ENCODE measurements at places on chromosomes 4 and X.

DNA sequence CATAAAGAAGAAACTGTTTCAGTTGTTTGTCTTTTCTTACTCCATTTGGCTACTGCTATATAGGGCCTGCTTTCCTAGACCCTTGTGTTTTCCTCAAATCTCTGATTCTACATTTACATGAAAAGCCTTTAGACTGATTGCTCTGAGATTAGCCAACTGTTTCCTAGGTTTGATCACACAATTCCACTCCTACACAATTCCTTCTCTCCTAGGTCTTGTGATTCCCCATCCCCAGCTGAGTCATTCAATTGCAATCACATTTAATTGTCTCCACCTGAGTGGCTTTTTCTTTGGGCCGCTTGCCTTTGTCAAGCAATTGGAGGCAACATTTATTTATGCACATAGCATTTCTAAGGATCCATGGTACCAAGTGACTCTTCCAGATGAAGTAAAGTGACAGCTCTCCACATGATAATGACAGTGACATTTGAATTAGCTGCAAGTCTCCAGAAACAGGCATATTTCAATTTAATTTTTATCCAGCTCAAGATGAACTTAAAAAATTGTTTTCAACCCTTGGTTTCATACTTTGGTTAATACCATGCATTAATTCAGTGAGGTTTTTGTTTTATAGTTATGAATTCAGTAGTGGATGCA is 35.8 kb downstream of the ATXN3L start:
- DNase-seq: no peak

DNA sequence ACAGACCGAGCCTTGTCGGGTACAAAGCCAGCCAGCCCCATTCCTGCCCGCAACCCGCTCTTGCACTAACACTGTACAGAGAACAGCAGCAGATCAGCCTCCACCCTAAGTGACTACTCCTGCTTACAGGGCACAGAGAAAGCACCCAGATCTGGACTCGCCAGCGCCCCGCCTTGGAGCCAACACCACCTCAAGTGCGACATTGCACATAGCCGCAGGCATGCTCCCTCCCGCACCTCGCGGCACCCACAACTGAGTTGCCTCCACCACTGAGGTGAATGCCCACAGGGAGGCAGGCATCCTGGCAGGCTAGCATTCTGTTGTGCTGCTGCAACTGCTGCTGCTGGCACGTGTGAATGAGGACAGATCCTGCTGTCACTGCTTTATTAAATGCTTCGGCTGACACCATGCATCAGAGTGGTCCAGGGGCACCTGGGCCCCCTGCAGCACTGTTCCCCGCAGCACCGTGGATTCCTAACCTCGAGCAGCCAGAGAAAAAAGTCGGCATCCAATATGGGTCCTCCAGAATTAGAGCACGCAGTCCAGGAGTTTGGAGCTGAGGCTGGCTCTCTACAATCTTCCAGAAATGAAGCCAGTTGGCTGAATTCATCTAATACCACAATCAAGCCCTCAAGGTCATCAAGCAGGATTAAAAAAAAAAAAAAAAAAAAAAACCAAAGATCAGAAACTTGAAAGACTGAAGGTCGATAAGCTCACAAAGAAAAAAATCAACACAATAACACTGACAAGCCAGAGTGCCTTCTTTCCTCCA is 352.9 kb downstream of the GASK1B start:
- no peak for DNase-seq

DNA sequence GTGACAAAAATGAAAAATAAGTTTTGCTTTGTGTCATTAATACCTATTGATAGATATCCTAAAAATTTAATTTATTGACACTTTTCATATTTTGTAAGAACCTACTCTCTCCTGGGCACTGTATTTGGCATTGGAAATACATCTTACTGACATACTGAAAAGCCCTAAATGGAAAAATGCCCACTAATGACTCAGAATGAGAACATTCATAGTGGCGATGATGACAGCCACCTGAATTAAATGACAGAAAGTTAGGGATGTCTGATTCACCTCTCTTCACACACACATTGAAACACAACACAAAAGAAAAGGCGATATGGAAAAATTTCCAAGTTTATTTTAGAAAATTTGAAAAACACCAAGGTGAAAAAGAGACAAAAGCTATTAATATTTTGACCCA is 992.3 kb downstream of the STPG2 start:
- no peak for DNase-seq

DNA sequence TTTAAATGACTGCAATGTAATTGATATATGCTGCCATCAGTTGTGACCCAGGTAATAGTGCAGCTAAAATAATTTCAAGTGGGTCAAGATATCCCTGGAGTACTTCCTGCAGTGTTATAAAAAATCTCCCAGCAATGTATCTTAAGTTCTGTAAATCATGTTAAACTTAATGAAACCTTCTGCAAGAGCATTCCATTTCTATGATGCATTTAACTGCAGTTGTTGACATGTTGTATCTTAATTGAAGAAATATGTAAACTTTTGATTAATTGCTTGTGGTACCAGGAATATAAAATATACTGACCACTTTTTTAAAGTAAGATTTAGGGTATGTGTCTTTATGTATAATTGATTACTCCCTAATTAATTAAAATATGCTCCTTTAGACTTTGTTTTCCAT is 213.6 kb downstream of the AFF2 start:
- DNase-seq: no peak

- no peak for DNase-seq
Observed at GRCh38 chr4:8439168-8439567, 1.4 kb downstream of the ACOX3 start.

DNA sequence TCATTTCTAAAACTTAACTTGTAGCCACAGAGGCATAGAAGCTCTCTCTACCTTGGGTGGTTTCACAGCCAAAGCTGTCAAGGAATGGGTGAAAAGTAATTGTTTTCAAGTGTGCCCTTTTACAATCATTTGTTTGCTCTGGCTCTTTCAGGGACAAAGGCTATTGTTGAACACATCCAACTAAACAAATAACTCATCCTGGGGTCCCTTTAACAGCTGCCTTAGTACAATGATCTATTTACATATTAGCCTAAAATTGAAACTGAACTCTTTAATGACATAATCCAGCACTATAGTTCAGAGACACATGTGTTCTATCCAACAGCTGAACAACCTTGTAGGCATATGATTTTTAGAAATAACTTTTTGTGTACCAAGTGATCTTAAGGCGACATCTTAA is 3.7 kb downstream of the HHIP start:
- DNase-seq: no peak

DNA sequence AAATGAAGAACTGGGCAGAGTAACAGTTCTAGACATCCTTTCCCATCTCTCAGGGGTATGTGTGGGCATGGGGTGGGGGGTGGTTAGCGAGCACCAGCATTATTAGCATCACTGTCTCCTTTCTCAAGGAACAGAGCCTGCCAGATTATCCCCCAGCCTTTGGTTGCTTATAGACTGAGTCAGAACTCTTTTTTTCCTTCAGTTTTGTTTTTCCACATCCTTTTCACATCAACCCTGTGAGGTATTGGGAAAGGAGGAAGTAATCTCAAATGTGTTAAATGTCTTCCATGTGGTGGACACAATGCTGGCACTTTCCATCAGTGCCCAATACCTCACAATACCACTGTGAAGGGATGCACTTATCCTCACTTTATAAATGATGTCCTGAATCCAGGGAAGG is 3.1 kb upstream of the FGF16 start:
- no peak for DNase-seq

- no peak for DNase-seq
Observed at GRCh38 chr4:155908187-155909139, 5.0 kb downstream of the TDO2 start.

DNA sequence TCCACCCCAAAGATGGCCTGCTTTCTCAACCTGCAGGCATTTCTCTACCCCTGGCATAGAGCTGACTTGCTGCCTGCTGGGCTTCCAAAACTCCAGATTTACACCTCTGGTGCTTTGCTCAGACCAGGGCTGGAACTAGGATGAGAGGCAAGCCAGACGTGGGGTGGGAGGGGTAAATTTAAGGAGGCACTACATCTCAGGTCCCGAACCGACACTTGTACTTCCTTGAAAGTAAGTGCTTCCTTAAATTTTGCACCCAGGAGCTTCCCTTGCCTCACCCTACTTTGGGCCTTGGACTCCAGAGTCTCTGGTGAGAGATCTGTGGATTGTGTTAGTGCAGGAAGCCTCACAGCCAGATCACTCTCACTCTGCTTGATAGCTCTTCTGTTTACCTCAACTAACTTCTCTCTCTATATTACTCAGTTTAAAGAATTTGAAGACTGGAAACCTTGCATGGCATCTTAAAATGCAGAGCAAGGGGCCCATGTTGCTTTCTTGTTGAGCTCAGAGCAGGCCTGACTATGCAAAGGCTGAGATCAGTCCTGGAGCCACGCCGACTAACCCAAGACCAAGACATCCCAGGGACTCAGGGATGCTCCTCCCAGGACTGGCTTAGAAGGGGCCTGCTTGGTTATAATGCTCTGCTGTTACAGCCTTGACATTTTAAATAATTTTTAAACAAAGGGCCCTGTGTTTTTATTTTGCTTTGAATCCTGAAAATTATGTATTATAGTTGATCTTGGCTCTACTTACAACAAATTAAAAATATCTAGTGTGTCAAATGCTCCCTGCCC is 145.0 kb upstream of the LEF1 start:
- DNase-seq: no peak

- no peak for DNase-seq
Observed at GRCh38 chrX:41705680-41706374, 17.1 kb downstream of the GPR34 start.

- no peak for DNase-seq
Observed at GRCh38 chr4:76003620-76004019, 3.7 kb downstream of the CXCL9 start.

DNA sequence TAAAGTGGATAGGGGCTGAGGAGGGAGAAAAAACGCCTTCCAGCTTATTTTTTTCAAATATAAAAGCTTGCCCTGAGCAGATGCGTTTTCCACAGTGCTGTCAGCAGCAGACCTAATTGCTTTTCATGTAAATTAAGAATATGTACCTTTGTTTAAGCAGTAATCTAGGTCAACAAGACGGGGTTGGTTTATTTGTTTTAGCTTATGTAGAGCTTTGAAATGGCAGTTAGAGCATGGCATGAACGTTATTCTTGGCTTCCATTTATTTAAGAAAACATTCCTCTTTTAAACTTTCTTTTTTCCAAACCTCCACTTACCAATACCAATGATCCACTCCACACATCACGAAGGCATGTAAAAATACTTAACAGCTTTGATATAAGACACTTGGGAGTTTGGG is 220.3 kb upstream of the TENM3 start:
- DNase-seq: no peak

GRCh38 chr4:5292101-5292500 is 240.8 kb downstream of the STK32B start:
- no peak for DNase-seq

GRCh38 chrX:85544609-85545008 is 165.1 kb upstream of the POF1B start:
- no peak for DNase-seq

DNA sequence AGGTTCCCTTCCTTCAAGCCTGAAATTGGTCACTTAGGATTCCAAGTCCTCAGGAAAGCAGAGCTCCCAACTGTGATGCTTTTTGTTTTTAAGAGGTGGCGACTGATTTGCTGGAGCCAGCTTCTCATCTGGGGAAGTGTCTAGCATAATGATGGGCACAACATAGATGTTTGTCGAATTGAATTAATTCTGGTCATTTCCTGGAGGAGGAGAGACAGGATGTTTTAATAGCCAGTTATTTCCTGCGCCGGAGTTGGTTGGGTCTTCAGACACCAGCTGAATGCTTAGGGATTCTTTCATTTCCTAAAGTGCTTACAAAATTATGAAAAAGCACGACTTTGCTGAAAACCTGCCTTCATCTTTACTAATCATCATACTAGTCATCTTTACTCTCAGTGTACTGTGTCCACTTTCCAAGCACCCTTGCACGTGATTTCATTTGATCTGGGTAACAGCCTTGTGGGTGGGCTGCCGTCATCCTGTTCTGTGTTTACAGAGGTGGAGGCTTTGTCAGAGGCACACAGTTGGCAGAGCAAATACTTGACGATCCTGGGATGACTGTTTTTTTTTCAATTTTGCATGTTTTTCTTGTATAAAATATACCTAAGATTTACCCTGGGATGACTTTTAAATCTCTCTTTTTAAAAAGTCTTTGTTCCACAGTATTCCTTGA is 49.5 kb downstream of the RGS12 start:
- no peak for DNase-seq

- DNase-seq: no peak
Observed at GRCh38 chr4:83179205-83179604, 64.7 kb upstream of the PLAC8 start.

GRCh38 chr4:66130042-66130441 is 459.8 kb upstream of the EPHA5 start:
- DNase-seq: no peak

DNA sequence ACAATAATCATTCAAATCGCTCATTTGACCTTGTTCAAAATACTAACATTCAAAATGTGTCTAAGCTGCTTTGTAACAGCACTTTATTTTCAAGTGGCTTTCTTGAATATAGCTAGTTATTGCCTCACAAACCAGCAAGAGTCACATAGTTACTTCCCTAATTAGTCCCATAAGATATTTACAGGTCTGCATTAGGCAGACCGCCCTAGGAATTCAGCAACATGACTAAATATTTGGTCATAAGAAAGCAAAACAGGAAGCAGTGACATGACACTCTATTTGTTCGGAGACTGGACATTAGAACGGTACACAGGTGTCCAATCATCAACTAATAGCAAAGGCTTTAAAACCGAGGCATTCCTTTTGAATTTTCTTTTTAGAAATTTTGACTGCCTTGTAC is 262.0 kb downstream of the COL25A1 start:
- DNase-seq: no peak

GRCh38 chrX:7219153-7219705 is 71.3 kb upstream of the PUDP start:
- no peak for DNase-seq

- DNase-seq: no peak
Observed at GRCh38 chr4:76588274-76588673, 153.2 kb downstream of the SHROOM3 start.

GRCh38 chr4:71148545-71148944 is 155.1 kb downstream of the DCK start:
- DNase-seq: no peak
